ENCODE measurements at places on chromosomes 6 and 20.

DNA sequence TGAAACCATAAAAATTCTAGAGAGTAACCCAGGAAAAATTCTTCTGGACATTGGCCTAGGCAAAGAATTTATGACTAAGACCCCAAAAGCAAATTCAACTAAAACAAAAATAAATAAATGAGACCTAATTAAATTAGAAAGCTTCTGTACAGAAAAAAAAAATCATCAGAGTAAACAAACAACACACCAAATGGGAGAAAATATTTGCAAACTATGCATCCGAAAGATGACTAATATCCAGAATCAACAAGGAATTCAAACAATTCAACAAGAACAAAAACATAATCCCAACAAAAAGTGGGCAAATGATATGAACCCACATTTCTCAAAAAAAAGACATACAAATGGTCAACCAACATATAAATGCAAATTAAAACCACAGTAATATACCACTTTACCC lies 242.6 kb upstream of the CDYL start:
- DNase-seq, result no peak

GRCh38 chr6:119170447-119171087 lies 92.1 kb upstream of the FAM184A start:
- DNase-seq, result no peak

- no peak for DNase-seq
Measured at GRCh38 chr20:47355489-47356219, 845 bp downstream of the ZMYND8 start.

GRCh38 chr20:19968466-19969073 lies 48.6 kb upstream of the NAA20 start:
- DNase-seq, result no peak

- no peak for DNase-seq
Measured at GRCh38 chr6:150254770-150255169, 111.9 kb downstream of the PPP1R14C start.

- DNase-seq, result no peak
Measured at GRCh38 chr6:132675749-132676148, 16.8 kb upstream of the TAAR1 start.

- DNase-seq, result no peak
Measured at GRCh38 chr6:122109075-122109474, 290.4 kb upstream of the HSF2 start.

- DNase-seq, result no peak
Measured at GRCh38 chr6:147281895-147282565, 77.8 kb downstream of the STXBP5 start.

DNA sequence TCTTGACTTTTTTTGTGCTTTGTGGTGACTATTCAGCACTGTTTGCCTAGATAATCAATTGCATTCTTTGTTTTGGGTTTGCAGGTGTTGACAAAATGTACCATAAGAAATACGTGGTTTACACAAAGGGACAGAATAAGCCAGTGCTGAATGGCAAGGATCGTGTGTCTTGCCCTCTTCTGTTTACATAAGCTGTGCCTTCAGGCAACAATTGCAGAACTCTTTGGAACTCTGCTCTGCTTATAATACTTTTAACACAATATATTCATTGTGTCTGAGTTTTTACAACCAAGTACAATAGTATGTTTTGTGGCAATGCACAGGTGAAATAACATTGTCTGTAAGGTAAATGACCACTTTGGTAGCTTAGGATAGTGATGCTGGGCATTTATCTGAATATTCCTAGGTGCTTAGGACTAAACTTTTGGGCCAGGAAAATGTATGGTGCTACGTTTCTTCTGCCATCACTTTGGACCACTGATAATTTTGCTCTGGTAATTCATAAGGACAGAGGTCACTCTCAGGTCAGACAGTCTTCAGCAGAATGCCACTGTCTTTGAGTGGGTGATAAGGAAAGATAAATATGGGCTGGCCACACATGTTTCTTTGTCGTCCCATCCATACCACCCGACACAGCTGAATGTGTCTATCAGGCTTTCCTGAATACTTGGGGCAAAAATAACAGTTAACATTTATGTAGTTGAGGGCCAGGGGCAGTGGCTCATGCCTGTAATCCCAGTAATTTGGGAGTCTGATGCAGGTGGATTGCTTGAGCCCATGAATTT lies 344.6 kb upstream of the IMPG1 start:
- no peak for DNase-seq

- no peak for DNase-seq
Measured at GRCh38 chr20:11231742-11232648, 558.2 kb upstream of the JAG1 start.

DNA sequence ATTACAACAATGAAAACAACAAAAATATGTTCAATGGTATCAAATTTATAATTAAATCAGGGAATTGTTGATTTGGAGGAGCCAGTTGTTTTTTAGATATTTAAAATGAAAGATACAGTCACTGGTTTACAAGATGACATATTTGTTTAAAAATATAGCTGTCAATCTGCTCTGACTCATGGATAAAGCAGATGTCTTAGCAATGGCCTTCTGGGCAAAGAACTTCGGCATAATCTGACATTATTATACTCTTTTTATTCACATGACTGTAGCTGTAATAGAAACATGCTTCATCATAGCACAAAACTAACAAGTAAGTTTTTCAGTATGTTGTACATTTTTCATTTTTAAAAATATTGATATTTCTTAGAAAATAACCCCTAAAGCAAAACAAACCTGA lies 267.4 kb downstream of the CENPW start:
- DNase-seq, result no peak

DNA sequence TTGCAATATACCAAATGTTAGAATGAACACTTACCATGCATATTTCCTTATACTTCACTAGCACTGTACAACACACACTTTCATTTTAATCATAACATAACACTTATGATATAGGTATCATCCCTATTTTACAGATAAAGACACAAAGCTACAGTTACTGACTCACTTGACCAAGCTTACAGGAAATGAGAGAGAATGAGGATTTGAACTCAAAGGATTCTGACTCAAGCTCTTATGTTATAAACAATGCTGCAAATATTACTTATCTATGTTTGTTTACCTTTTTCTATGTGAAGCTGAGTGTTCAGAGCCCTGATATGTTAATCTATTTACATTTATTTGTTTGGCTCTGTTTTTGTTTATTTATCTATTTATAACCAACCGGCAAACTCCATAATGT lies 245.4 kb downstream of the PTPRK start:
- DNase-seq, result no peak

DNA sequence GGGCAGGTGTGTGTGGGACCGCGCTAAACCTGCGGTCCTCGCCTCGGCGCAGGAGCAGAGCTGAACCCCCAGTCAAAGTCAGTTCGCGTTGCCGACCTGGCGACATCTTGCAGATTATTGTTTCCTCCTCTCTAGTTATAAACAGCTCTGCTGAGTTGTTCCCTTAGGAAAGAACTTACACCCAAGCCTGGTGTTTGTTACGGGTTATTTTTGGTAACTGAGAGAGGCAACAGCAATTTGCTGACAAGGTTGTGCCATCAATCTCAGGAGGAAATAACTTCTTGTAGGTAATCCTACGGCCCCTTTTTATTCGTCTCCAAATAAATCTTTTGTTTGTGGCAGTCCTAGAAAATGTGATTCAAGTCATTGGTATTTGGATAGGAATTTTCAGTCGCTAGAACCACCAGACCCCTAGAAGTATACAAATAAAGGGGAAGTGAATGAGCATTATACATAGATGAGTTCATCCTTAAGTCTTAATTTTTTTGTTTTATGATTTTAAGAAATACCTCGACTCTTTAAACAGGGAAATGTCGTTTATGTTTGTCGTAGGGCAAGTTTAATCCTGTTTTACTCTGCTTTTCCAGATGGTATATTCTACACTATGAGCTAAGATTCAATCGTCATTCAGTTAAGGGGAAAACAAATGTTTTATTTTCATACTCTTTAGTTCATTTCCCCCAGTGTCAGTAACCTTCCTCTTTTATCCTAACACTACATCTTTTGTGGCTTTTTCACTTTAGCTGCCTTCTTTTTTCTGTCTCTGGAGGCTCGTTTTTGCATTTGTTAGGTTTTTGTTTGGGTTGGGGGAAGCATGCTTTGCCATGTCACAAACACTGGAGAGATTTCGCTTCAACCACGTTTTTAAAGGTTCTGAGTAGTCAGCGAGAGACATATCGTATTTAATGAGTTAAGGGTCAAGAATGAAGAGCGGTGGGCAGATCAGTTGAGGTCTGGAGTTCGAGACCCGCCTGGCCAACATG lies 1.2 kb downstream of the PM20D2 start:
- no peak for DNase-seq

GRCh38 chr6:113871975-113872374 lies 14.8 kb downstream of the MARCKS start:
- no peak for DNase-seq

- no peak for DNase-seq
Measured at GRCh38 chr6:77228279-77228678, 235.0 kb downstream of the HTR1B start.

DNA sequence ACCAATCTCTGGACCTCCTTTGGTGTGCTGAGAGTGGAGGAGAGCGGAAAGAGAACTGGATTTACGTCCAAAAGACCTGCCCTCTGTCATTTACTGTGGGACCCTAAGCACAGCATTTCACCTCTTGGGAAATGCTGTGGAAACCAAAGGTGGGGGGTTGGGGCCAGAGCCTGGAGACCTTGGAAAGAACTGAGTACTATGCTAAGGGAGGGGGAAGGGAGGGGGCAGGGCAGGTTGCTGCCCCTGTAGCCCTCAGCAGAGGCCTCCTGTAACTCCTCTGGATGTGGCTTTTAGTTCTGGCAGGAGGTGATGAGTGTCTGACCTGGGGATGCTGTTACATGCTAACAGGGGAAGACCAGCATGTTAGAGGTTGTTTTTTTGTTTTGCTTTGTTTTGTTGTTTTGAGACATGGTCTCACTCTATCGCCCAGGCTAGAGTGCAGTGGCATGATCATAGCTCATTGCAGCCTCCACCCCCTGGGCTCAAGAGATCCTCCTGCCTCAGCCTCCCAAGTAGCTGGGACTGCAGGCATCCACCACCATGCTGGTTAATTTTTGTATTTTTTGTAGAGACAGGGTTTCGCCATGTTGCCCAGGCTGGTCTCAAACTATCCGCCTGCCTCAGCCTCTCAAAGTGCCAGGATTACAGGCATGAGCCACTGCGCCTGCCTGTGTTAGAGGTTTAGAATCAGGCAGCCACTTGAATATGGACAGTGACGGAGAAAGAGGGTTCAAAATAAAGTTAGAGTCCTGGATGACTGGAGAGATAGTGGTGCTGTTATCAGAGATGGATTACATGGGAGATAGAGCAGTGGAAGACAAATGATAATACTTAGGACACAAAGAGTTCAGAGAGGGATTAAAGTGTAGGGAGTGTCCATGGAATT lies 18.4 kb upstream of the PARD6B start:
- DNase-seq, result no peak

GRCh38 chr20:18571578-18571977 lies 4.3 kb downstream of the SMIM26 start:
- no peak for DNase-seq

GRCh38 chr20:33005132-33005566 lies 916 bp upstream of the SUN5 start:
- DNase-seq, result no peak

- DNase-seq, result no peak
Measured at GRCh38 chr20:63043348-63044203, 36.8 kb upstream of the BHLHE23 start.

- no peak for DNase-seq
Measured at GRCh38 chr6:54970337-54970736, 123.8 kb downstream of the FAM83B start.

DNA sequence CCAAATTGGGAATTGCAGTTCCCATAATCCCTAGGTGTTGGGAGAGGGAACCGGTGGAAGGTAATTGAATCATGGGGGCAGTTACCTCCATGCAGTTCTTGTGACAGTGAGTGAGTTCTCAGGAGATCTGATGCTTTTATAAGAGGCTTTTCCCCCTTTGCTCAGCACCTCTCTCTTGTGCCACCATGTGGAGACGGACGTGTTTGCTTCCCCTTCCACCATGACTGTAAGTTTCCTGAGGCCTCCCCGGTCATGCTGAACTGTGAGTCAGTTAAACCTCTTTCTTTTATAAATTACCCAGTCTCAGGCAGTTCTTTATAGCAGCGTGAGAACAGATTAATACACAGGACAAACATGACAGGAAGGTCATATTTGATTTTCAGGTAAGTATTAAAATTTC lies 25.3 kb upstream of the HECA start:
- DNase-seq, result no peak

DNA sequence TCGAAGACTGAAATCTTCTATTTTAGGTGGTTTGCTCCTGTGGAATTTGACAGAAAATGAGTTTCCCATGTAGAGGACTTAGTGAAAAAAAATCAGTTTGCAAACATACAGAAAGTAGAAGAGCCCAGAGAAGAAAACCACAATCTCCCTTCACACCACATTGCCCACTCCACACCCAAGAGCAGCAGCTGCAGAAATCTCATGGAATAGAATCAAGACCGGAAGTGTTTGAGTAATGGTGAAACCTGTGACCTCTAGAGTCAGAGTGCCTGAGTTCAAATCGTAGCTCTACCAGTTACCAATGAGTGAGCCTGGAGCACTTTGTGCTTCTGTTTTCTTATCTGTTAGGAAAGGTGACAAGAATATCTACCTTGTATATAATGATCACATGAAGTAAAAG lies 4.6 kb downstream of the SIRPG start:
- DNase-seq, result no peak

DNA sequence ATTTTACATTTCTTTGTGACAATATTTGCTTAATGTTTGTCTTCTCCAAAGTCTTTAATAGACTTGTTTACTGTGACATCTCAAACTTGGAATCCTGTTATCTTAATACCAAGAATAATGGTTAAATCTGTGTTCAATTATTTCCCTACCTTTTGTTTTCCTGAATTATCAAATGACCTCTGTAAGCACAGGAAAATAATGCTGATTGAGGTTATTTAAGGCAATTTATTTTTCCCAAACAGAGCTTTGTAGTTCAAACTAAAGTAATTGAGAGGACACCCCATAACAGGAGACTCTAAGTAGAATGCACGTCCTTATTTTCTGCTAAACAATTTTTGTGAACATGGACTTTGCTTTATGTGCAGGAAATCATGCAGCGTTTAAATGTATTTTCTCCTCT lies 195.0 kb downstream of the BTBD3 start:
- DNase-seq, result no peak

DNA sequence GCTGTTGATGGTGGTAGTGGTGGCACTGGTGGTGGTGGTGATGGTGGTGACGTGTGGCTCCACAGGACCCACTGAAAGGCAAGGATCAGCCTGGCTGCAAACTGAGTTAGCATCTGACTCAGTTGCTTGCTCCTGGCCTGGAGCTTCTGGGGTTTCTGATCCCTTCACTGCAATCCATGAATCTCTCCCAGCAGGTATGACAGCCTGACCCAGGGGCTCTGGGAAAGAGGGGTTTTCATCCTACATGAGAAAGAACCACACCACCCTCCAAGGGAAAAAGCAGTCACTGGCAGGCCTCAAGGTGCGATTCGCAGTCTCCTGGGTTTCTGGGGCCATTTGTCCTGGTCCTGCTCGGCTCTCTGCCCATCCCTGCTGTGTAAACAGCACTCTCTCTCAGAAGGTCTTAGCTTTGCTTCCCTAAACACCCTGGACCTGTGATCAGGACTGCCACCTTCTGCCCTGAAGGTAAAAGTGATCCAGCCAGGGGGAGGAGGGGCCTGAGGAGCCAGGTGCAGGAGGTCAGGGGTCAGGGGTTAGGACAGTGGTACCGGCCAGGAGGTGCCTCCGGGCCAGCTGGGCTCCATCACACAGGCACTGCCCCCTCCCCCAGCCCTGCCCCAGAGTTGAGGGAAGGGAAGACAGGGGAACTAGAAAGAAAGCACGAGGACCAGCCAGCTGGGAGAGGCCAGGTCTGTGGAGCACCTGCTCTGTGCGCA lies 152.0 kb downstream of the BMP7 start:
- no peak for DNase-seq

GRCh38 chr6:30884521-30885480 lies 482 bp downstream of the DDR1 start:
- no peak for DNase-seq

- no peak for DNase-seq
Measured at GRCh38 chr6:33781131-33781975, 7.6 kb downstream of the LEMD2 start.

All from stimulated activated CD4-positive, alpha-beta T cell treated with anti-CD3 and anti-CD28 coated beads, Interleukin-2, amount 100 ng/mL, for 4 hours (primary cell).